ENCODE measurements at places on chromosomes 5 and 9.

- no peak for DNase-seq
Observed at GRCh38 chr5:135392256-135392655, 6.8 kb downstream of the MACROH2A1 start.

DNA sequence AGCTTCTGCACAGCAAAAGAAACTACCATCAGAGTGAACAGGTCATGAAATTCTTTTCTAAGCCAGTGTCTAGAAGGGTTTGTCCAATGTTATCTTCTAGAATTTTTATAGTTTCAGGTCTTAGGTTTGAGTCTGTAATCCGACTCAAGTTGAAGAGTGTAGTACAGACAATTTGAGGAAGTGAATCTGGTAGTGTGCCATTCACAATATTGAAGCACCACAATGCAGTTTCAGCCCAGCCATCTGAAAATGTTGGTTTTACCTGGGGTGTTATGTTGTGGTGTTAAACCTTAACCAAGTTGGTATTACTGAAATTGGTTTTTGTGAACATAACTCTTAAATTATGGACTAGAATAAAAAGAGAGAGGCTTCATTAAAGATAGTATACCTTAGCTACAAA is 77.2 kb downstream of the ADAMTS16 start:
- no peak for DNase-seq

DNA sequence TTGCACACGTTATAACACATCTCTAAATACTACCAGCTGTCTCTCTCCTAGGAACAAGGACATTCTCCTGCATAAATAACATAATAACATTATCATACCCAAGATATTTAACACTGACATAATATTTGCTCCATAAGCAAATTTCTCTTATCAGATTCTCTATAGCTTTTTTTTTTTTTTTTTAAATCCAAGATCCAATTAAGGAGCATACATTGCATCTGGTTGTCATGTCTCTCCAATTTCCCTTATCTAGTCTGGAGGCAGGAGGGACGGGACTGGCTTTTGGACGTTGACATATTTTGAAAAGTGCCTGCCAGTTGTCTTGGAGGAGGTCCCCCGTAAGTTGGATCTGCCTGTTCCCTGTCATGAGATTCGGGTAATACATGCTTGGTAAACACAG is 76.6 kb downstream of the RAPGEF1 start:
- DNase-seq: no peak

- no peak for DNase-seq
Observed at GRCh38 chr5:66515209-66515608, 81.0 kb upstream of the MAST4 start.

- no peak for DNase-seq
Observed at GRCh38 chr9:22356985-22357384, 89.6 kb upstream of the DMRTA1 start.

DNA sequence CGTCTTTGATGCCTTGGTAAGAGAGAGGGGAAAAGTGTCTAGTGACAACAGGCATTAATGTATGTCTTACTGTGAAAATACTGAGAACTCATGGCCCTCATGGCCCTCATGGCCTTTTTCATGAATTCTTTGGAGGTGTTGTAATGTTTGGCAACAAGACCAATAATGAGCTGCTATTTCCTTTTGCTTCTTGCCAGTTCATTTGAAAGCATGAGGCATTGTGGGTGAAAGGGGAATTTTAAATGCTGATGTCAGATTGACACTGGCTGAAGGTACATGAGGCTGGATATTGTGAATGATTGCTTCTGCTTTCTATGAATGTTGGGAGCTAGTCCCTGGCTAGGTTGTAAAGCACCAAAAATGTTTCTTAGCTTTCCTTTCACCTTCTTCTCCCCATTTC is 79.2 kb downstream of the DOCK2 start:
- no peak for DNase-seq

- no peak for DNase-seq
Observed at GRCh38 chr5:56607551-56607950, 207.8 kb upstream of the MAP3K1 start.

- DNase-seq: no peak
Observed at GRCh38 chr9:111516061-111516465, 8.9 kb upstream of the ZNF483 start.

DNA sequence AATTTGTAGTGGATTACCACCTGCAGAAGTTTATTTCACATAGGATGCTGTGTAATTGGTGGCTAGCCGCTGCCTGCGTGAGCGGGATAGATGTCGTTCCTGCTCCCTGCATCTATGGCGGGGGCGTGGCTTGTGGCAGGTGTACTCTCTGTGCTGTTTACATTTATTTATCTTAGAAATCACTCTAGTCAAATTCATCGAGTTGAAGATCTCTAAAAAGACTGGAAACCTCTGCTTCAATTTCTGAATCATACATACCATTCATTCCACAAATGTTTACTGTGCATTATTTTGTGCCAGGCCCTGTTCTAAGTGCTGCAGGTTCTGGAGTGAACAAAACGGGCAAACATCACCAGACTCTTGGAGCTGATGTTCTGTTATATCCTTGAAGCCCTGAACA is 11.9 kb downstream of the ROPN1L start:
- no peak for DNase-seq

- DNase-seq: no peak
Observed at GRCh38 chr5:138461343-138462125, 3.7 kb upstream of the EGR1 start.

DNA sequence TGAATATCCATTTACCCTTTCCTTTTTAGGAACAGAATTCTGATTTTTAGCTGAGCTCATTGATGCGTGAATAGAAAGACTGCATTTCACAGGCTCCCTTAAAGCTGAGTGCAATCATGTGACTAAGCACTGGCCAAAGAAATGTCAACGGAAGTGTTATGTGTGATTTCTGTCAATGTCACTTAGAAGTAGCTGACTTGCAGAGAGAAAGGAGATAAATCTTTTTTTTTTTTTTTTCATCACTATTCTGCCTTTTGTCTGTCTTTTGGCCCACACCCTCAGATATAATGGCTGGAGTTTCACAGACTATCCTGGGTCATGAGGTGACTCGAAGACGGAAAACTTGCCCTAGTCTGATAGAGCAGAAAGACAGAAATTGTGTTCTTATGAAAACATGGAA is 39.3 kb upstream of the SLC27A6 start:
- no peak for DNase-seq

- no peak for DNase-seq
Observed at GRCh38 chr9:127847178-127847510, 7.3 kb downstream of the ENG start.

DNA sequence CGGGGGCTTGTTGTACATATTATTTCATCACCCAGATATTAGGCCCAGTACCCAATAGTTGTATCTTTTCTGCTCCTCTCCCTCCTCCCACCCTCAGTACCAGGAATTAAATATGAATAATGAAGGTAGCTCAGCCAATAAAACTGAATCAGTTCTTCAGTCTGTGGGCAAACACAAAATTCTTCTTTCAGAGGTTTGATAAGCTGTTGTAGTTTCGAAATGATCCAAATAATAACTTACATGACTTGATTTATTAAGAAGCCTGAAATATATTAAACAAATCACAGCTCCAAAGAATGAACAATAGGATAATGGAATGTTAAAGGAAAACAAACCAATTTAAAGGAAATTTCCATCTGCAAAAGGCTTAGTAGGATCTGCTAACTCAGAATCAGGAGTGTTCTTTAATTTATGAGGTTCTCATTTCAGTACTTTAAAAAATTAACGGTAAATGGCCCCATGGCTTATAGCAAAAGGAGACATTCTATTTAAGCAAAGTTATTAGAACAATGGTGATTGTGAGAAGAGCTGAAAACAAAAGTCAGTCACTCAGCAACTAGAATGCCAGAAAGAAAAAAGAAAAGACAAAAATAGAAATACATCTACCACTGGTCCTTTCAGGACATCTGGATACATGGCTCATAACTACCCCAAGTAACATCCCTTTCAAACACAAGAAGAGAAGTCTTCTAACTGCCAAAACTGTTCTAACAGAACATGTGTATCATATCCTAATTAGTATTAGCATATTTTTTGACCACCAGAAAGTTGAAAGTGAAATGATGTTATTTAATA is 62.4 kb downstream of the NR3C1 start:
- no peak for DNase-seq
